M059J (cell line): ENCODE measurements at places on chromosomes 5 and 9.

- DNase-seq = no peak
Measured at GRCh38 chr9:16884373-16884772, 13.9 kb upstream of the BNC2 start.

DNA sequence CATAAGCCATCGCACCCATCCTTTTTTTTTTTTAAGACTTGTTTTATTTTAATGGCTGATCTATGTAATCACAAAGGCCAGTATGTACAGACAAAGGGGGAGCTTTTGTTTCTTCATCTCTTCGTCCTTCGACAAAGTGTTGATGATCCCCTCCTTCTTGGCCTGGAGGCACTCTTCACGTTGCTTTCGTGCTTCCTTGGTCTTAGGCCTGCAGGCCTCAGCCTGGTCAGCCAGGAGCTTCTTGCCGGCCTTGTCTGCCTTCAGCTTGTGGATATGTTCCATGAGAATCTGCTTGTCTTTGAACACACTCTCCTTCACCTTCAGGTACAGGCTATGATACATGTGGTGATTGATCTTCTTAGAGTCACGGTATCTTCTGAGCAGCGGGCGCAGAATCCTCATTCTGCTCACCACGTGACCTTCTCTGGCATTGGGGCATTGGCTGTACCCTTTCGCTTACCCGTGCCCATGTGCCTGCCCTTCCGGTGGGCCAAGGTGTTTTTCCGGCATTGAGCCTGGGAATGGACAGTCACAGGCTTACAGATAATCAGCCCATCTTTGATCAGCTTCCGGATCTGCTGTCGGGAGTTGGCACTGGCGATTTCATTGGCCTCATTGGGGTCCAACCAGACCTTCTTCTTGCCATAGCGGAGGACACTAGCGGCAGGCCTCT is 36.0 kb downstream of the TLX3 start:
- no peak for DNase-seq

- DNase-seq = peak; percentile 70
Measured at GRCh38 chr9:124632077-124632621, 125.0 kb upstream of the NR5A1 start.

- DNase-seq = no peak
Measured at GRCh38 chr5:69078921-69079540, 14.8 kb upstream of the SLC30A5 start.

- DNase-seq = peak; percentile 52
Measured at GRCh38 chr5:57450991-57451876, 31.4 kb downstream of the ACTBL2 start.

DNA sequence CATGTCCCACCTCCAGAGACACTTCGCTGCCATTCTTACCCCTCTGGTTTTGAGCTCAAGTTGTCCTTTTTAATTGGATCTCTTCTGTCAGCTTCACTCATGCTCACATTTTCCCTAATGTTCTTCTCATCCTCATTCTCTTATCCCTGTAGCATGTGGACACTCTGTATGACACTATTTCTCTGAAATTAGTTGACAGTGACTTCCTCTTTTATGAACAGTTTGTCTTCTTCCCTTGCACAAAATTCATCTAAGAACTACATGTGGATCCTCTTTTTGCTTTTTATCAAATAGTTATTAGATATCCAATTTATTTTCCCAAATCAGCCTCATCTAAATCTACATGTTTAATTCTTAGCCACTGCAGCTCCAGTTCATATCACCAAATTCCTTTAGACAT is 676.2 kb downstream of the MAT2B start:
- DNase-seq = no peak

DNA sequence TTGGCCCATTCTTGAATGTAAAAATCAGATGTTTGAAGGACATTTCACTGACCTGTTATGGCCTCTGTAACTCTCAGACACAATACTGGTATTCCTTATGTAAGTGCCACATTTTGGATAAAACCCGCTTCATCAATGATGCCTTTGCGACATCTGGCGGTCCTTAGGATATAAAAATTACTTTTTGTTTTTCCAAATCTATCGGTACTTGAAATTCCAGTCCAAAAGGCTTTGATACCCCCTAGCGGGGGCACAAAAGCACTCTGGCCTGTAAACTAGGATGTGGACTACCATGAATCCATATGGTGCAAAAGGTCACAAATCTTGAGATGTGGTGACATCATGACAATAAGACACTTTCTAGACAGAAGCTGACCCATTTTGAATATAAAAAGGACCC is 291.8 kb downstream of the KIAA0825 start:
- peak; percentile 27 for DNase-seq

DNA sequence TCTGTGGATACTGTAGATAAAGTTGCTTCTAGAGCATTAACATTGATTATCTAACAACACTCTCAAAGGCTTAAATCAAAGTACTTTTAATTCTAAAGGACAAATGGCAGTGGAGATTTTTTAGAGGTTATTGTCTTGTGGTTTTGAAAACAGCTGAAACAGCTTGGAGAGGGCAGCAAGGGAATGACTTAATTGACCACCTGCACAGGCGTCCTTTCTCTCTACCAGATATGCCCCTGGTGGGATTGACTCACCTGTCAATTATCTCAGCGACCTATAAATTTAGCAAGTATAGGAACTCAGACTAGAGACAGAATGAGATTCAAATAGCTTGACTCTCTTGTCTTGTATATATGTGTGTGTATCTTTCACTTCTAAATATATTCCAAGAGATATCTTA is 13.5 kb downstream of the ARL14EPL start:
- peak; percentile 53 for DNase-seq

DNA sequence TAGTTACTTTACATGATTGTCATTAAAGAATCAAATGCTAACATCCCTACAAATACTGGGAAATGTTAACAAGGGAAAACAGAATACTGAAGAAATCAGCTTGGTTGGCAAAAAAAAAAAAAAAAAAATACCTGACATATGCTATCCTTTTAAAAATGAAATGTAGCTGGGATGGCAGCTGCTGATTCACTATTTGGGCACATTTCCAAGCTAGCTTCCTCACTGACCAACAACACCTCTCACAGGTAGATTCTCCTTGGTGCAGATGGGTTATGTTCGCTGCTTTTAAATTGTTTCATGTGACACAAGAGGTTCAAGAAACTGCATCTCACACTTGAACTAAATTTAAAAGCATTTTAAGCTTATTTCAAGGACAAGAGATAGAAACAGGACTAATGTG is 6.1 kb upstream of the PRUNE2 start:
- peak; percentile 27 for DNase-seq

DNA sequence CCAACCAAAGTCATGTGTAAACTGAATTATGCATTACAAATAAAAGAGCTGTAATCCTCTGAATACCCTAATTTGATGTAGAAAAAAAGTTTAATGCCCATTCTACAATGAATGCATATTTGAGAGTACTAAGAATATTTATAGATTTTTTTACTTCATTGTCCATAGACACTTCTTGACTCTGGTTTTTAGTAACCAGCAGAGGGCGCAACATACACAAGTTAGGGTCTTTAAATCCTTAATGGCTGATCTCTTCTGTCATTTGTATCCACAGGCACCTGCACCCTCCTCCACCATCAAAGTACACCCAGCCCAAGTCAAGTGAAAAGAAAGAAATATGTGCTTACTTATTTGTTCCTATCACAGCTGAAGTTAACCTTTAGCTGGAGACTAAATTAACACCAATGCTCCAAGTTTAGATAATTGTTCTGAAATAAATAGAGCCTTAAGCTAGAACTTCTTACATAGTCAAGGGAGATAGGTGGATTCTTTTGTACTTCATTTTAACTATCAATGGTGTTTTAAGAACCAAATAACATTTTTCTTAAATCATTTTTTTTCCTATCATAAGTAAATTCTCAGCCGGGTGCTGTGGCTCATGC is 524.2 kb upstream of the DAB2 start:
- peak; percentile 77 for DNase-seq

DNA sequence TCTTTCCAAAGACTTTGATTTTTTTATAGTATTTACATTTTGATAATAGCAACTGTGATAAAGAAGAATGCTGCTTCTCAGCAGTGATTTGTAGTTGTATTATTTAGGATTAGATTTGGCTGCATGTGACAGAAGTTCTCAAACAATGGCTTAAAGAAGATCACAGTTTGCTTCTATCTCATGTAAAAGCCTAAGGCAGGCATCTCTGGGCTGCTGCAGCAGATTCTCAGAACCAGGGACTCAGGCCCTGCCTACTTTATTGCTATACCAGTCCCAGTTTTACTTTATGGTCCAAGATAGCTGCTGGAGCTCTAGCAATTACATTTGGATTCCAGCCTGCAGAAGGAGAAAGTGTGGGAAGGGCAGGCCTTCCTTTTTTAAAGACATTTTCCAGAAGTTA is 8.8 kb upstream of the SNX2 start:
- DNase-seq = no peak

GRCh38 chr9:128553728-128554127 is 1.3 kb downstream of the SPTAN1 start:
- peak; percentile 74 for DNase-seq

- no peak for DNase-seq
Measured at GRCh38 chr5:34844999-34845398, 6.0 kb downstream of the TTC23L start.
